ENCODE measurements at places on chromosomes 1 and 21.

DNA sequence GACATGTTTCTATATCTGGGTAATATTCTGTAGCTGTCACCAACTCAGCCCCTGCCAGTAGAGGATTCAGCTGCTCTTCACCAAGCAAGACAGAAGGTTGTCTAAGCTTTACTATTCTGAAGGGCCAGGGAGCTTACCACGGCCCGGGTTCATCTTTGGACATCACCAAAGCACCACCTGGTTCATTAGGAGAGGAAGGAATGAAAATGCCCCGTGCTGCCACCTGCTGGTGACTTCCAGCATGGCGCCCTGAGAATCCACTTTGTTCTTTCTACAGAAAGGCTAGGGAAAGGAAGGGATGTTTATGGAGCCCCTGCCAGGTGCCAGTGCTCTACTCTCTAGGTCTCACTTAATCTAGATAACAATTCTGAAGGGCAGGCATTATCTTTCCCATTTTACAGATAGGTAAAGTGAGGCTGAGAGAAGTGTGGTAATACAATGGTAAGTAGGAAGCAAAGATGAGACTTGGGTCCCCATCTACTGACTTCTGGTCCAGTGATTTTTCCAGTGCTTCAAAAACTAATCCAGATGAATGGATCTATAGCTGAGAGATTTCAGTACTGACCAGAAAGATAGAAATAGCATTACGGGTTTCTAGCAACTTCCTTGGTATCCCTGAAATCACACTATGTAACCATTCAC is 79.5 kb downstream of the BEND5 start:
- peak; percentile 52 for DNase-seq

- DNase-seq, result no peak
Observed at GRCh38 chr1:8629241-8630091, 188.0 kb downstream of the RERE start.

DNA sequence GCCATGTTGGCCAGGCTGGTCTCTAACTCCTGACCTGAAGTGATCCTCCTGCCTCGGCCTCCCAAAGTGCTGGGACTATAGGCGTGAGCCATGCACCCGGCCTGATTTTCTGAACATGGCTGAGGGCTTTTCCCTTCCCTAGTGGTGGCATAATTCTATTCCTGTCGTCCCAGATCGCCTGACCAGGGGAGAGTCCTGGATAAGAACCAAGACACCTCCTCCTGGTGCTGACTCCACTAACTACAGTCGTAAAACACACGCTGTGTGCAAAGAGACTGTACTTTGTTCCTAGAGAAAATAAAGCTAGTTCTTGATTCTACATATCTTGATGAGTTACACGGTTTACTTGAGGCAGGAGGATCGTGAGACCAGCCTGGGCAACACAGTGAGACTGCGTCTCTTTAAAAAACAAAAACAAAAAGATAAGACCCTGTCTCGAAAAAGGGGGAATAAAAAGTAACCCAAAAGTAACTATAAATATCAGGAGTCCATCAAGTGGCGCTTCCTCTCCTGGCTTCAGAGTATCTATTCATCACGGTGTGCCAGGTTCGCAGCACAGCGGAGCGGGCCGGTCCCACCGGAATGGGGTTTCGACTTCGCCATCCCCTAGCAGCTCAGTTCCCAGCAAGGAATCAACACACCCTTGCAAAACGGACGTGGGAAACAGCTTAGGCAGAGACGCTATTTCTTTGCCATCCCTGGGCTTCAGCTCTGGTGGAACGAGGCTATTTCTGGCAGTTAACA is 973 bp downstream of the SDF4 start:
- peak; percentile 45 for DNase-seq

DNA sequence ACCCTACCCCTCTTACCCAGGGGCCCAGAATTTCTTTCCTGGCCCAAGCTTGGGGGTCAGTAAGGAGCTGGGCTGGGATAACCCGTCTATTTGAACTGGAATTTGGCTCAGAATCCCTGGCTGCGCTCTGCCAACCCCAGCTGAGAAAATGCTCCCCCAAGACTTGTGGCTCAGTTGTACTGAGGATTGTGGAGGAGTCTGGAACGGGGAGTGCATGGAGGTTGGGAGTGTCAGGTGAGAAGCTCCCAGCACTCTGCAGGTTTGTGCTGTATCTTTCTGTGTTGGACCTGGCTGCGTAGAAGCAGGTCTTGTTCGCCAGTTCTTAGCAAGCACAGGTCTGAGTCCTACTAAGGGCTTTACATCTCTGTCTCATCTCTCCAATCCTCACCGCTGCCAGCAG is 1.6 kb downstream of the TCEA3 start:
- DNase-seq, result peak; percentile 25

DNA sequence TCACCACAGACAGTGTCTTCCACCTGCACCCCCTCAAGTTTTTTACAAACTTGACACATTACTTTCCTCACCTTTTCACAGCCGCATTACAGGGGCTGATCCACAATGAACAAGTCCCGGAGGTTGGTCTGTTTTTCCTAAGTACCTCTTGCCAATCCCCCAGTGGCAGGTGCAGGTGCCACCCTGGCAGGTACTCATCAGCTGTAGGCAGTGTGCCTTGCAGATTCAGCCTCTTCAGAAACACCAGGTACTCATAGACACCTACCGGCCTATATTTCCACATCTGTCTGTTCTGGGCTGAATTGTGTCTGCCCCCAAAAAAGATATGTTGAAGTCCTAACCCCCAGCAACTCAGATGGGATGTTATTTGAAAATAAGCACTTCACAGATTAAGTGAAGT is 81.4 kb upstream of the CNIH3 start:
- DNase-seq, result no peak

DNA sequence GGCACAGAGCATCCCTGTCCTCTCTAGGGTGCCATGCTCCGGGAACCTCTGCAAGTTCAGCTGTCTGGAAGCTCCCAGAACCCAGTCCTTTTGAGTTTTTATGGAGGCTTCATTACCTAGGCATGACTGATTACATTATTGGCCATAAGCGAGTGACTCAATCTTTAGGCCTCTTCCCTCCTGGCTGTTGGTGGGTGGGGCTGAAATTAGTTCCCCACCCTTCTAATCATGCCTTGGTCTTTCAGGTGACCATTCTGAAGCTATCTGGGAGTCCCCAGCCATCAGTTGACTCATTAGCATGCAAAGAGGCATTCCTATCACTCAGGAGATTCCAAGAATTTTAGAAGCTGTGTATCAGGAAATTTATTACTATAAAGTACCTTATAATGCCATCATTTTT is 46.6 kb downstream of the WLS start:
- no peak for DNase-seq

DNA sequence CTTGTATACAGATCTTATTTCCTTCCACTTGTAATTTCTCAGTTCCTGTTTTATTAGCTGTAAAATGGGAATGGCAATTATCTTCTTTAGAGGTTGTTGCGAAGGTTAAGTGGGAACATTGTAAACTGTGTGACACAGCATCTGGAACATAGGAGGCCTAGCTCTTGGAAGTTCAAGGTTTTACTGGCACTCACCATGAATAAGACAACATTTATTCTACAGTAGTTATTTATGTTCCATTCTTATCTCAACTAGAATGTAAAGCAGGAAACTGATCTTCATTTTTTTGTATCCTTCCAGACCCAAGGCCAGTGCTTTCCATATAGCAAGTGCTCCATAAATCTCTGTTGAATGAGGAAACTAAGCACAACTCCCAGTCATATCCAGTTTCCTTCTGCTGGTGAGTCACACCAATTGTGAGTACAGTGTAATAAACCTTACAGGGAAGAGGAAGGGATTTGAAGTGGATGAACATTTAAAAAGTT is 1.4 kb downstream of the BCL10 start:
- DNase-seq, result no peak

DNA sequence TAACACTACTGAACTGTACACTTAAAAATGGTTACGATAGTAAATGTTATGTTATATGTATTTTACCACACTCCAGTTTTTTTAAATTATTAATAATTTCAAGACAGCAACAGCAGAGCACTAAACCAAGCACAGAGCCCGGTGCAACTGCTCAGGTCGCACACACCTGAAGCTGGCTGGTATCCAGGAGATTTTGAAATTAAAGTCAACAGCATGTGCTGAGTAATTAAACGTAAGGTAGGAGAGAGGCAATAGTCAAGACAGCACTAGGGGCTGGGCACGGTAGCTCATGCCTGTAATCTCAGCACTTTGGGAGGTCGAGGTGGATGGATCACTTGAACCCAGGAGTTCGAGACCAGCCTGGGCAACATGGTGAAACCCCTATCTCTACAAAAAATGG is 35.1 kb upstream of the SLC30A10 start:
- no peak for DNase-seq

GRCh38 chr1:18676332-18676781 is 45.7 kb downstream of the PAX7 start:
- DNase-seq, result no peak

- DNase-seq, result no peak
Observed at GRCh38 chr1:212237651-212238050, 47.6 kb upstream of the PPP2R5A start.

GRCh38 chr1:36743286-36744005 is 260.7 kb upstream of the CSF3R start:
- DNase-seq, result no peak

DNA sequence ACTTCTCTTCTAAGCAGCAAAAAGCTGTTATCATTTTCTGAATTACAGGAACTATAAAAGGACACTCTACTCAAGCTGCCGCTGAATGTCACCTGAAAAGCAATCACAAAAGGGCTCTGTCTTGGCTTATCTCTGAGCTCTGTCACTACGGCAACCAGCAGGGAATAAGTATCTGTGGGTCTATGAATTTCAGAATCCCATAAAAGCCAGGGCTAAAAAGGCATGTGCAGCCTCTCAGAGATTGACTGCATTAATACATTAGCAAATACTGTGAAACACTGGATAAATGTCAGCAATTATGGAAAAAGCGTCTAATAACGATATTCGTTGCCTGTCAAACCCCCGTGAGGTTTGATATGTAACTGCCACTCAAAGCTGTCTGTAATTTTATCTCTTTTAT is 210.2 kb upstream of the DMRTA2 start:
- DNase-seq, result no peak

DNA sequence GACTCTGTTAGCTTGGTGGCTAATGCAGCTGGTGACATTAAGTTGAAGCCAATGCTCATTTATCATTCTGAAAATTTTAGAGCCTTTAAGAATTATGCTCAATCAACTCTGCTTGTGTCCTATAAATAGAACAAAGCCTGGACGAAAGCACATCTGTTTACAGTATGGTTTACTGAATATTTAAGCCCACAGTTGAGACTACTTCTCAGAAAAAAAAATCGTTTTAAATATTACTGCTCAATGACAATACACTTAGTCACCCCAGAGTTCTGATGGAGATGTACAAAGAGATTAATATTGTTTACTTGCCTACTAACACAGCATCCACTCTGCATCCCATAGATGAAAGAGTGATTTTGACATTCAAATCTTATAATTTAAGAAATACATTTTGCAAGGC is 79.6 kb downstream of the NEGR1 start:
- no peak for DNase-seq

DNA sequence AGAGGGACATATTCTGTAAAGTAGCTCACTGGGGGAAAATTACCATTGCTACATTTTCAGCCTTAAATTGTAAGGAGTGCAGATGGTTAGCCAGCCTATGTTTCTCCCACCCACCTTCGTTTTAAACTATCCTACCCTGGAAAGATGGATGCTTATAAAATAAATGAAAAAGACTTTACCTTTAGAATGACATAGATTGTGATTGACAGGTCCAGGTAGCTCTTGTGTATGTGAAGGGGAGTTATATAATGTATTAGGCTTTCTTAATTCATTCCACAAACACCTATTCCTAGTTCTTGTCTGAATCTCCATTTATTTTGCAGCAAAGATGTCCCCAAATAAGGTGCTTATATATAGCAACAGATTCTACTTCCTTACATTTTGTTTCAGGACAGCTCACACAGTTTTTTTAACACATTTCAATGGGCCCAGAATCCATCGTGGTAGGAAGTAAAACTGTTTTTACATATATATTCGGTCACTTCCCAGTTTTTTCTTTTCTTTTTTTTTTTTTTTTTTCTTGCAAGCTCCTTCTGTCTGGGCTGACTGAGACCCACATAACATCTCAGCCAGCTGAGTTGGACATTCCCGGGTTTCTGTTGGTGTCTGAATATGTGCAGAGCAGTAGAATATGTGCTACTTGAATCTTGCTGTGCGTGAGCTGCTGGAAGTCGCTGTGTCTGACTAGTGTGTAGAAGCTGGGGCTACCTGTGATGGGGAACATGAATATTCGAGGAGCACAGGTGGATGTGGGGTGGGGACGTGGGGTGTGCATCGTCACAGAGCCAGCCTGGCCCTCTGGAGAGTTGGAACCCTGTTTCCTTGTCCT is 27.8 kb downstream of the UCK2 start:
- DNase-seq, result no peak

GRCh38 chr1:20978413-20978812 is 191.3 kb upstream of the HP1BP3 start:
- DNase-seq, result no peak

DNA sequence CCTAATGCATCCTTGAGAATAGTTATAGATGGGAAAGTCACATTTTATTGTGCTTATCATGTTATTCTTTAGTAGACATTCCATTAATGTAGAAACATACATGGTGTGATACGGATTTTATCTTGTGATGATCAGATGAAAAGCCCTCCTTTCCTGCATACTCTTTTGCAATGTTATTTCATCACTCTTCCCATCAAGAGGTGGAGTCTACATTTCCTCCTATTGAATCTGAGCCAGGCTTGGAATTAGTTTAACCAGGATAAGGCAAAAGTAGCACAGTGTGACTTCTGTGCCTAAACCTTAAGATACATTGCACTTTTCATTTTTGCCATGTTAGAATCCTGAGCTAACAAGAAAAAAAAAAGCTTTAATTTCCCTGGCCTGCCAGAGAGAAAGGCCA is 393.7 kb upstream of the ST6GALNAC5 start:
- no peak for DNase-seq

DNA sequence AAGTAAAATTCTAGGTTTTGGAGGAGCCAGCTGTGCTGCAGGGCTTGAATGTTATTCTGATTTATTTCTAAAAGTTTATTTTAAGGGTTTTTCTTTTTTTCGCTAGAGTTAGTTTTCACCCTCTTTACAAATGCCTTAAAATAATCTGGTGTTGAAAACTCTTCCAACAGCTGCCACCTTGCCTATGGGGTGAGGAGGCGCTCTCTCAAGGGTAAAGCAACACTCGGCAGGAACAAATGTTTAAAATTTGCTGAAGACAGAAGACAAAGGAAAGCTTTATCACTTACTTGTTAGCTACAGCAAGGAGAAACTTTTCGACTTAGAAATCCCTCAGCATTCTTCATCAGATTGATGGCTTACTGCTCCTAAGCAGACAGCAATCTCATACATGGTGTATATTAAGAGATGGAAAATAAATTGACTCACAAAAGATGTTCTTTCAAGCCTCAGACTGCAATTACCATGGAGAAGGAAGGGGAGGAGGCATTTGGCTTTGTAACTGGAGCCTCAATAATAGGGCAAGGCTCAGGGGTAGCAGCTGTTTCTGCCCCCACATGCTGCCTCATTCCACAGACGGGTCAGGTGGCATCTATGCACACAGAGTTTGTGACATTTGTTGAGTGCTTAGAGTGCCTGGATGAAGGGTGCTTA is 79.8 kb upstream of the RALGPS2 start:
- no peak for DNase-seq

DNA sequence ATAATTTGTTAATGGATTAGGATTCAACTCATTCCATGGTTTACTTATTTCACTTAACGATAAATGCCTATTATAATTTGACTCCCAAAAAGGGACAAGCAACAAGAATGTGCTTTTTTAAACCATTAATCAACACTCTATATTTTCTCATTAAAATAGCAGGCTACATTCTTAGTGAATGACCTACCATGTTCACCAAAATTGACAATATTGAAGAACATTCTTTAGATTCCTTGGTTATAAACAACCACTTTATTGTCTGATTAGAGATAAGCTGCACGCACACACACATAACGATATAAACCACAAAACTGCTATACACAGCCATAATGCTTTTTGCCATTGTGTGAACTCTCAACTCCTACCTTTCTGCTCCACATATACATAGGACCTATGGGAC is 75.4 kb upstream of the LRRC7 start:
- DNase-seq, result no peak

Measured in activated T-cell treated with anti-CD3 and anti-CD28 coated beads, Interleukin-2, amount 50 U/mL, for 1 hour (primary cell).